ENCODE measurements at places on chromosomes 4 and X.

GRCh38 chr4:150974750-150975149 lies 40.3 kb downstream of the LRBA start:
- no peak for DNase-seq

- no peak for DNase-seq
Measured at GRCh38 chrX:121457096-121457495, 409.7 kb downstream of the GLUD2 start.

GRCh38 chr4:158836828-158837449 lies 68.1 kb downstream of the FNIP2 start:
- no peak for DNase-seq

DNA sequence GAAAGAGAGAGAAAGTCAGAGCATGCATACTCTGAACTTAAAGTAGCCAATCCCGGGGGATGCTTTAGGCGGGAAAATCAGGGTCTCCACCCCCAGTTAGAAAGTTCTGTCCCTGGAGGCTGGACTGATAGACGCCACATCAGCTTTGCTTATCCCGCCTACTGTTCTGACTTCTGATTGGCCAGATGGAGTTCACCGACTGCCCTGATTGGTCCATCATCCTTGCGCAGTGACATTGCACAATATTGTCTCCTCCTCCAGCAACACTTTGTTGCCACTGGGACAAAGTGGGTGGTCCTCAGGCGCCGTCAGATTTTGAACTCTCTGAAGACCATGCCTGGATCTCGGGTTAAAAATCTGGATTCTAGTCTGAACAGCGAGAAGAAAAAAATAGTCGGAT lies 50.3 kb downstream of the SSX3 start:
- no peak for DNase-seq

- DNase-seq = no peak
Measured at GRCh38 chr4:169249214-169249973, 21.4 kb downstream of the SH3RF1 start.

DNA sequence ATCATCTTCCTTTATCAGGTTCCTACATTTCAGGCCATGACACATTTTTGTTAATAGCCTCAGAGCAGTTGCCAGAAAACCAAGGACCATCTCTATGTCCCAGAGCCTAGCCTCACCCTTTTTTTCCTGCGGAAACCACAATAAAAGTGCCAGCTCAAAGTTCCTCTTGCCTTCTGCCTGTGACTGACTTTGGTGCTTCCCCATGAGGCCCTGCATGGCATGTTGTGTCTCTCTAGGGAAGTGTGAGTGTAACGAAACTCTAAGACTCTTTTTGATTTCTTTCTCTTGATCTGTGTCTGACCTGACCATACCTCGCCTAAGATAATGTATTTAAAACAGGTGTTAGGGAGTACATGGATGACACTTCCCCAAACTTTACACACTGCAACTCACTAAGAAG lies 642.3 kb upstream of the BOD1L1 start:
- no peak for DNase-seq

DNA sequence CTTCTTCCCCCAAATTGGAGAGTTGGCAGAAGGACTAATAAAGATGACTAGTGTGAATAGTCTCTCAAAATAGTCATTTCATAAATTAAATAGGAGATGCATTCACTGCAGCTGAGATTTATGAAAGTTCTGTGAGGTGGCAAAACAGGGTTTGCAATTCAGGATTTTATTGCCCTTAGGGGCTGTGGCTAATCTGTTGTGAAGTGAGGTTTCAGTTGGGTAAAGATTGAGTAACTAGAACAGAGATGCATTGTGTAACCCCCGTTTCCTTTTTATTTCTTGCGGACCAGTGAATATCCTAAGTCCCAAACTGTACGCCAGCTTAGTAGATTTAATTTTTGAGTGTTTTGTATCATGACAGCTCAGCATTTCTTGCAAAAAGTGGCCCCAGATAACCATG lies 16.2 kb upstream of the SCRG1 start:
- DNase-seq = no peak

DNA sequence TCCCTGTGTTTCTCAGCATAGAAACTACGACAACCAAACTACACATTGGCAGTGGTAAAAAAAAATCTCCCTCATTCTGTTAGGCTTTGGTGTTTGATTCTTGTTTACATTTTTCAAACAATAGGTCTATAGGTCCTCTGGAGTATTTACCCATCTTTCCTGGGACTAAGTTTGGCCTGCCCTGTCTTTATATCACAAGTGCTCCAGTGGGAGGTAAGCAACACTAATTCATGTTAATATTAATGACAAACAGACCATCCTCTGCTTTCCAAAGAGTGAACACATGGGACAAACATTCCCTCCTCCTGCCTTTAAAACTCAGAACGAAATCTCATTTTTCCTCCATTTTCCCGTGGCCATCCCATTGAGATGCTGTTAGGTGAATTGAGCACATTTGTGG lies 514.1 kb upstream of the INTU start:
- no peak for DNase-seq

GRCh38 chr4:126790633-126791032 lies 842.1 kb upstream of the INTU start:
- DNase-seq = no peak

DNA sequence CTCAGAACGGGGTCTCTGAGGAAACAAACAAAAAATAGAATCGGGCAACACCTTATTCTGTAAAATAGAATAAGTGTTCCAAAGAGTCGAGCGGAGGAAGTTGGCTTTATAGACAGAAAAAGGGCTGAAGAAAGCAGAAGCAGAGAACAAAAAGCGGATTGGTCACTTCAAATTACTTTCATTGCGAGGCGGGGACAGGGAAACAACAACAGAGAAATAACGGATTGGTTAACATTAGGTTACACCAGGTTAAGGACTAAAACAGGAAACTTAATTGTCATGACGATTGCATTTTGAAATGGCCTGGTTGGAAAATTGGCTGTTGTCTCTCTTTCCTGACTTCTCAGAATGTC lies 433 bp upstream of the COQ2 start:
- no peak for DNase-seq

- no peak for DNase-seq
Measured at GRCh38 chrX:7110821-7111276, 36.7 kb upstream of the STS start.

DNA sequence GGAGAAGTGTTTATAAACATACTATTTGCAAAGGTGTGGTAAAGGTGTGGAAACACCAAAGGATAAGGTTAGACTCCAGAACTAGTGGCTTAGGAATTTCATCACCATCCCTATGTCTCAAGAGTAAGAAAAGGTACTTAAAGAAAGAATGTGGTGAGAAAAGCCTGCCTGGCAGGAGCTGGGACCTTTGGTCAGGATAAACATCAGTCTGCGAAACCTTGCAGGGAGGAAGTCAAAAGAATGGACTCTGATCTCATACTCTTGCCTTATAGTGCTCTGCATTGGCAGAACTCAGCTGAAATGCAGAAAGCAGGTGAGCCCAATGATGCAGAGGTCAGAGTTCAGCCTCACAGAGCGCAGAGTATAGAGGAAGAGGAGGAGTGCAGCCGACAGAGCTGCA lies 97.2 kb upstream of the NR3C2 start:
- no peak for DNase-seq

- peak; percentile 10 for DNase-seq
Measured at GRCh38 chr4:153398713-153399112, 54.2 kb downstream of the MND1 start.

DNA sequence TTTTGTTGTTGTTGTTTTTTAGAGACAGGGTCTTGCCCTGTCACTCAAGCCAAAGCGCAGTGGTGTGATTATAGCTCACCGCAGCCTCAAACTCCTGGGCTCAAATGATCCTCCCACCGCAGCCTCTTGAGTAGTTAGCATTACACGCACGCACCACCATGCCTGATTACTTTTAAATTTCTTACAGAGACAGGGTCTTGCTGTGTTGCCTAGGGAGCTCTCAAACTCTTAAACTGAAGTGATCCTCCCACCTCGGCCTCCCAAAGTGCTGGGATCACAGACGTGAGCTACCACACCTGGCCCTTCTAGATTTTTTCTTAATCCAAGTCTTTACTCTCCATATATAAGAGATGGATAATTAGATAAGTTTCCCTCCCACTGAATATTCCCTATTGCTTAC lies 29.2 kb downstream of the FNIP2 start:
- no peak for DNase-seq

GRCh38 chr4:184768296-184768695 lies 34.4 kb upstream of the CENPU start:
- DNase-seq = no peak

GRCh38 chr4:81663368-81663767 lies 191.7 kb upstream of the RASGEF1B start:
- DNase-seq = no peak

DNA sequence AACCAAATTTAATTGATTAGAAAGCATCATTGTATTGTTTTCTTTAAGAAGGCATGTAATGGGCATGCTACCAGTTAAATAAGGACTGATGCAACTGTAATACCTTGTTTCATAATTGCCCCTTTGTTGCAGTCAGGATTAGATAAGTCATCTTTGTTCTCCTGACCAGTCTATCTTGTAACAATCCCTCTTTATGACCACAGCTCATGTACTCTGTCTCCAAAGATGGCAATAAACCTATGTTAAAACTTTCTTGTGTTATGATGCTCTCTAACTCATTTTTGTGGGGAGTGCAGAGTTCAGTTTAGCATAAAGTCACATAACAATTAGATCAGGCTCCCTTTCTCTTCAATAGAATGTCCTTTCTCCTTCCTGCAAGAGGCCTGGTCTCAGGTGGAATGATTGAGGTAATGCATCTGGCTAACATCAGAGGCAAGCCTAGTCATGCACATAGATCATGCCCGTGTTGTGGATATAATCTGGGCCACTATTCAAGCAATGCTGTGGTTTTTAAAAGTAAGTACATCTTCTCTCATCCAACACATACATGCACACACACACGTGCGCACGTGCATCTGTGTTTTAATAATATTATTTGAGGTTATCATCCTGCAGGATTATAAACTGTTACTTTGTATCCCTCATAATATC lies 45.6 kb downstream of the TMEM154 start:
- DNase-seq = no peak

DNA sequence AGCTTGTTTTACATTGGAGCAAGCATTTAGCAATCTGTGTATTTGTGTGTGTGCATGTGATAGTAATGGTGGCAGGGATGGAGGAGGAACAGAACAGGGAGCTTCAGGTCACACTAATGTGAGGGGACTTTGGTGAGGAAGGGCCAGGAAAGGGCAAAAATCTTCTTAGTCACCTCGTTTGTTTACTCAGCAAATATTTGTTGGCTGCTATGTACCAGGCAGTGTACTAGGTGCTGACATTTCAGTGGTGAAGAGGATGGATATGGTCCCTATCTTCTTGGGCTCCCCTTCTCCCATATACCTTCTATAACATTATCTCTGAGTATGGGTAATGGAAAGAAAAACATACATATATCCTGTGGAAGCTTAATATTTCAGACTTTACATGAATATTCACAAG lies 48.5 kb upstream of the HDAC8 start:
- no peak for DNase-seq

GRCh38 chrX:150477371-150477770 lies 91.0 kb upstream of the MTM1 start:
- no peak for DNase-seq

- no peak for DNase-seq
Measured at GRCh38 chr4:174369985-174370384, 86.3 kb downstream of the CEP44 start.

DNA sequence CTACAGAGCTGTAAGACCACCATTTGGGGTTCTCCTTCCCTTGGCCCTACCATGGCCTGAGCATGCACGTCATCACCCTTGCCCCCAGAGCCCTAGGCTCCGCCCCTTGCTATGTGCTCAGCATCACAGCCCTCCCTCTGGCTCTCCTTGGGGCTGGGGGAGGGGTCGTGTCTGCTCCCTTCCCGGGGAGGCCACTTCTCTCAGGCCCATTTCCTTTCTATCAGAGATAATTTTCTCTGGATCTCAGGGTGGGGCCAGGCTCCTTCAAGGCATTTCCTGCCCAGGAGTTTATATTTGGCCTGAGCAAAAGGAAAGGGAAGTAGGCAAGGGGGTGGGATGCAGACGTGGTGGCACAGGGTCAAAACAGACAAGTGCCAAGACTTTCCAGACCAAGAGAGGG lies 55.9 kb downstream of the STARD8 start:
- no peak for DNase-seq

Data from naive thymus-derived CD4-positive, alpha-beta T cell (primary cell).